ENCODE measurements at places on chromosomes 7 and 10.

DNA sequence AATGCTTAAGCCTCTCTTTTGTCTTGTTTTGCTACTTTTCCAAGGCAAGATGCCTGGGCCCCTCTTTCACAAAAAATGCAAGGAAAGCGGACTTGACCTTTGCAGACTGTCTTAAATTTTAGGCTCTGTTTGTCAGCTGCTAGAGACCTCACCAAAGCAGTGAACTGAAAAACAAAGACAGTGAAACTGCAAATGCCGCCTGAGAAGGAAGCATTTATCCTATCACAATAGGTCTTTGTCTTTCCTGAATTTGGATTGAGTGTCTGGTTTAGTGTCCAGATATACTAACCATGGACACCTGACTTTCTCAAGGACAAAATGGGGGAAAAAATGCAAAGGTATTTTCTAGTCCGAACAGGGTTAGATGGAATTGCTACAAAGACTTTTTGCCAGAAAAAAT, 256.9 kb downstream of the INHBA start:
- DNase-seq: no peak

DNA sequence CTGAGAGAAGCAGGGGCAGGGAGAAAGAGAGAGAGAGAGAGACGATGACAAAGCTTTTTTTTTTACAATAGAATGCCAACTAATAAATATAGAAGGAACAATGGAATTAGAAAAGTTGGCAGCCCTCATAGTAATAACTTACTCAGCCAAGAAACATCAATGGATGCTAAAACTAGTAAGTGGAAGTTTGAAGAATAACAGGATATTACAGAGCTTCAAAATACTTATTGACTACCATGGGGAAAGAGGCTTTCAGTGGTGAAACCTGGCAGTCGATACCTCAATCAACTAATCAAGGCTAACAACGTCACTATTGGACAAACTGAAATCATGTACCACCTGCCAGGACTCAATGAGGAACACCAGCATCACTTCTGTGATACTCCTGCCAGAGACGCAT, 100.5 kb upstream of the LRRC4 start:
- no peak for DNase-seq

DNA sequence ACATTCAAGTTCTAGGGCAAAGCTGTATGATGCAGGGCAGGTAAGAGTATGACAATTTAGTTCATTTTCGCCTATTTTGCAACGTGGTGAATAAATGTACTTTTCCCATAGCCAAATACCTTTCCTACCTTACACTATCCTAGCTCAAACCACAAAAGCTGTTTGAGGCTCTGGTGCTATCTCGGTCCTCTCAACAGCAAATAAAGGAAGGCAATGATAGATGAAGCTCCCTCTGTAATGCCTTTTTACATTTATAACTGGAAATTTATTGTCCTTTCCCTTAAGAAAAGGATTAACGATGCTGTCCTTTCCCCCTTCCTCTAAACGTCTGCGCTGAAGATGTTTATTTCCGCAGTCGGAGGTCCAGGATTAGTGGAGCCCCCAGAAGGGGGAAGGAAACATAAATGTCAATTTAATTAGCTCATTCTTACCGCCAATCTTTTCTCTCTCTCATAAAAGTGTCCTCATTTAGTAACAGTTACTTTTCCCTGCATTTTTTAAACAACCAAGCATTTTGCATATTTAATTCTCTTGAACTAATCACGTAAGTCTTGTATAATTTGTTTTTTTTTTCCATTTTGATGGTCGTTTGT, 114.6 kb downstream of the PIP4K2A start:
- no peak for DNase-seq

GRCh38 chr10:17101257-17101909, 28.2 kb downstream of the CUBN start:
- DNase-seq: no peak

DNA sequence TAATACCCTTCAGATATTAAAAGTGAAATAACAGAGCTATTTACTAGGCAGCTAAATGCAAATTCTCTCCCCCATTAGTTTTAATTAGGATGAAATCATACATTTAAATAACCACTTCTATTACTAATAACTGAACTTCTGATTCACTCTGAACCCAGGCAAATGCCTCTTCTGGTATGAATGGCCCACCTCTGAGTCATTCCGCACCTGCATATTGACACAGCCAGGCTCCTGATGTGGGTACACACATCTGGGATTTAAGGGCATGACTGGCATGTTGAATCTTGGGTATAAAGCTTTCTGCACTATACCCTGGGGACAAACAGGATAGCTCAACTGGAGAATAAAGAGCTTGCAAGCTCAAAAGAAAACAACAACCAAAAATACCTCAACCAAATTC, 140.9 kb downstream of the AUTS2 start:
- DNase-seq: no peak

DNA sequence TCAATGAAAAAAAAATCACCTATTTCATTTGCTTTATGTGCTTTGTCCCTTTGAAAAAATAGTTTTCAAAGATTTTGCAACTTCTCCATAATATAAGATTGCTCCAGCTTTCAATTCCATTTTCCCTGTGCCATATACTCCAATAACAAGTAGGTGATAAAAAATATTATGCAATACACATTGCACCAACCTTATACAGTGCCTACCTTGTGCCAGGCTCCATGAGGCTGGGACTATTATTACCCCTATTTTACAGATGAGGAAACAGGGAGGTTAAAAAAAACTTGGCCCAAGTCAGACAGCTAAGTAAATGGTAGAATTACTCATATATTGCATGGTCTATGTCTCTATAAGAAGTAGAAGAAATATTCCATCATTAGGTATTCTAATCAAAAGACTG, 57.8 kb downstream of the BRAF start:
- no peak for DNase-seq

- no peak for DNase-seq
Observed at GRCh38 chr7:27299861-27300260, 57.3 kb downstream of the EVX1 start.

DNA sequence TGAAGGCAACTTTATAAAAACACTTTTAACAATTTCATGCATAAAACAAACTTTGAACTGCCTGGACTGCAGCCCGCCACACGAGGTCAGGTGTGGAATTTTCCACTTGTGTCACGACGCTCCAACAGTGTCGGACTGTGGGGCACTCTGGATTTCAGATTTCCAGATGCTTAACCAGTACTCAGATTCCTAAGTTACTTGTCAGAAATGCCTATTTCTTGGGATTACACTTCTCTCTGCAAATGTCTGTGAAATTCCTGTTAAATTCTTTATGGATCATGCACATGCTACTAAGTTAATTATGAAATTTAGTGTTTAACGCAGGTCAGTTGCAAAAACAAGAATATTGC, 473 bp upstream of the GPER1 start:
- no peak for DNase-seq

DNA sequence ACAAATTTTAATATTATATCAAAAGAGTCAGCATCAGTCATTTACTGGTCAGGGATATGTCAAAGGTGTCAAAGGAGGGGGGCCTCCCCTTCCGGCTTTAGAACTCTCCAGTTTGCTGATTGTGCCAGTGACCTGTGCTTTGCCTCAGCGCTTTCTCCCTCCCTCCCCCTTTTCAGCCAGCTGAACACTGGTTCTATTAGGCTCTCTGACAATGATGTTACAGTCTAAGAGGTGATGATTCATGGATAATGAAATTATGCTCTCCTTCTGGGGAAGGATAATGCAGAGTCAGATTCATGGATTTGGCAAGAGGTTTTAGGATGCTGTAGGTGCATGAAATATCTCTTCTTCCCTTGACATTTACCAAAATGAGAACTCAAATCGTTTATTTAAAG, 6.1 kb downstream of the LRRTM3 start:
- DNase-seq: no peak

DNA sequence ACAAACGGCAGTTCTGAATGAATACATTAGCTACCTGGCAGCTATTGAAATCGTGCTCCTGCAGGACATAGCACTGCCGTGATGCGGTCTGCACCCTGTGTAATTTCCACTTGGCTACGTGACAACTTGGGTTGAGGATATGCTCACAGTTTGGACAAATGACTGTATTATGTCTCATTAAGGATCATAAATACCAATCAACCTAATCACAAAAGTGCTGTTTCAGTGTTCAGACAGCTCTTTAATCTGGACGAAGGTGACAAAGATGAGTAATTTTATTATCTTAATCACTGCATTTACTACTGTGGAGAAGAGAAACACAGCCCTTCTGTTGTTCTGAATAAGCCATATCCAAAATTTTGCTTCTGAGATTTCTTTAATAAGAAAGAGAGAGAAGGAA, 210.8 kb upstream of the PFKP start:
- DNase-seq: no peak

- no peak for DNase-seq
Observed at GRCh38 chr7:37833107-37833817, 15.1 kb upstream of the NME8 start.

DNA sequence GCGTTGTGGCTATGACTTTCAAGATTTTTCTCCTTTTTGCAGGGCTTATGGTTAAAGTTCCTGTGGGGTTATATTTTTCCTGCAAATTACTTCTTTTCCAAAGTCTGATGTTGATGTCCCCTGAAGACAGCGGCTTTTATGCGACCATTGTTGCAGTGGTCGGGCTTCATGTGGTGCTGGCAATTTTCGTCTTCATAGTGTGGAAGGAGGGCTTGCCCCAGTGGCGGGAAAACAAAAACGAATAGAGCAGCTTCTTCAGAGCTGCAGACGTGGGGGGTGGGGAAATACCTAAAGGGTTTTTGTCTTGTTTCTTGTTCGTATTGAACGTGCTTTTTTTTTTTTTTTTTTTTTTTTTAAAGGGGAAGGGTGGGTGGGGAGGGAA, 53.8 kb downstream of the MCMBP start:
- no peak for DNase-seq

- no peak for DNase-seq
Observed at GRCh38 chr7:120740348-120740747, 117.6 kb downstream of the TSPAN12 start.

DNA sequence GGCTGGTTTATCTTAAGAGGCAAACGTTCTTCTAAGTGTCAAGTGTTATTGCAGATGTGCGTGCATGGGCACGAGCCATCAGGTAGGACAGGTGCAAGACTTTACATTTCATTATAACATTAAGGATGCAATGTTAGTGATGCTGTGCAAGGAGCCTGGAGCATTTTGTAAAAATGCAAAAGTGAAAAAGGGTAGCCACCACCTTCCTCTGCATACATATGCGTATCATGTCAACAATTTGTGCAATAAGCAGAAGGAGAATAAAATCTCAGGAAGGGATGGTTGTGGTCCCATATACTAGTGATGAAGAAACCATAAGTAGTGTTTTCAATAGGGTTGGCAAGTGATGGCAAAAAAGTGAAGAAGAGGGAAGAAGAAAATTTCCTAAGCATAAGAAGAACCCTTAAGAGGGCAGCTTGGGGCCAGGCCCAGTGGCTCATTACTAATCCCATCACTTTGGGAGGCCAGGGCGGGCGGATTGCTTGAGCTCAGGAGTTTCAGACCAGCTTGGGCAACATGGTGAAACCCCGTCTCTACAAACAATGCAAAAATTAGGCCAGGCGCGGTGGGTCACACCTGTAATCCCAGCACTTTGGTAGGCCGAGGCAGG, 7.5 kb downstream of the PIK3AP1 start:
- DNase-seq: no peak

DNA sequence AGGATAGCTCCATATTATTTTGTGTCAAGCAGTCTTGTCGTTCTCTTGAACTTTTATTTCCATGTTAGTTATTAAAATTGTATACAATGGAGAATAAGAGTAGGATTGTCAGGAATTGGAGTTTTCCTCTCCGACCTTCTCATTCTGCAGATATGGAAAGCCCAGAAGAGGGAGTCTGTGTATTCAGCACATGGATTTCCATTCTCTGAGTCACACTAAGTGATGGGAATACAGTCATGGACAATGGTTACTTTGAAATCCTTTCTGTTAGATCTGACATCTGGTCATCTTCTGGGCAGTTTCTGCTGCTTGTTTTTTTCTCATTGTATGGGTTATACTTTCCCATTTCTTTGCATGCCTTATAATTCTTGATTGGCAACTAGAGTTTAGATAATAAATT, 5.0 kb upstream of the TASOR2 start:
- no peak for DNase-seq

DNA sequence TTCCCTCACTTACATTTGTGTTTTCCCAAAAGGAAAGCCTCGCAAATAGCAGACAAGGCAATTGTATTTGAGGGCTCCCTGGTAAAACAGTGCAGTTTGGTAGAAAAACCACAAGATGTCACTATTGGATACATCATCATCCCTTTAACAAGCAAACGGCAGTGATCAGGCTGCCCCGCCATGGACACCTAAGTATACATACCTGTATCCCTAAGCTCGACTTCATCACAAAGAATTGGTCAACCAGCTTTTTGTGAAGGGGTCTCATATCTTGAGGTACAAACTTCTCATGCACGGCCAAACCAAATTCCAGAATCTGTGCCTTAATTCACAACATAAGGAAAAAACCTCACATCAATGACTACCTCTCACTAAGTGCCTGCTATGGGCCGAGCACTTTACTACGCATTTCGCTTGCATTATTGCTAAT, 179.5 kb upstream of the IMMP2L start:
- DNase-seq: peak; percentile 14

GRCh38 chr10:51103554-51104217, 29.4 kb downstream of the PRKG1 start:
- no peak for DNase-seq

DNA sequence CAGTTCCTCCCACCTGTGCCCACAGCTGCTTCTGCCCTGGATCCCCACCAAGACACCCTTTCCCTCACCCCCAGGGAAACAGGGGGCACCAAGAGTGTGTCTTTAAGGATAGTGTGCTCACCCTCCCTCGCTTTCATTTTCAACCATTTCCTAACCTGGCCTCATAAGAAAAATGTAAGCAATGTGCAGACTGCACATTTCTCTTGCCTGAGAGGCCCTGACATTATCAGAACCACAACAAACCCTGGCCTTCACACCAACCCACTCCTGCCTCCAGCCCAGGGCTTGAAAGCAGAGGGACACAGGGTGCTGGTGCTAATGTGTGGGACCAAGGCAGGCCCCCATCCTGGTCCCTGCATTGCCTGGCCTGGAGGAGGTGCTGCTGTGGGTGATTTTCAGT, 11.0 kb upstream of the IMPDH1 start:
- no peak for DNase-seq

DNA sequence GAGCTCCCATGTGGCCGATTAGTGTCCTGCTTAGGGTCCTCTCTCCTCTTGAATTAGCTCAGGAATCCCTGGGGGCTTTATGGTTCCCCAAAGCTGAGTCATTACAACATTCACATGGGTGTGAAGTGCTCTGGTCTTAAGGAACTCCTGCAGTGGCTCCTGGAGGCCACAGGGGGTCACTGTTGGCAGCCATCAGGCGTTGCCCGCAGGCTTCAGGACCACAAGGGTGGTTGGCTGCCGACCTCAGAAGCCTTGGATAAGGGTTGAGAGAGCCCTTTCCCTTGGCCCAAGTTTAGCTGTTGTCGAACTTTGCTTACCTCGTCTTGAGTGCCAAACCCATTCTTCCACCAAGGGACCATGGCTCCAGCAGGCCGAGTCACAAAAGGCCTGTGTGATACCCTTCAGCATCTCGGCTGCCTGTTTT, 61.7 kb downstream of the SH2D4B start:
- no peak for DNase-seq

- peak; percentile 67 for DNase-seq
Observed at GRCh38 chr7:99374111-99375064, at the start of gene ARPC1B. ARPC1B (plus strand) TSS chr7:99374730; CDS start chr7:99385715, 10,985 bp downstream.

GRCh38 chr7:102063690-102064180, 222.9 kb upstream of the SH2B2 start:
- DNase-seq: no peak

GRCh38 chr7:52271703-52272102, 763.7 kb upstream of the POM121L12 start:
- no peak for DNase-seq

- DNase-seq: no peak
Observed at GRCh38 chr10:3365630-3366029, 193.0 kb upstream of the PITRM1 start.

GRCh38 chr7:1474736-1475135, 15.5 kb upstream of the MICALL2 start:
- no peak for DNase-seq
